ENCODE measurements at places on chromosomes 6 and 20.

- no peak for DNase-seq
Measured at GRCh38 chr20:2515203-2515602, 6.5 kb upstream of the ZNF343 start.

DNA sequence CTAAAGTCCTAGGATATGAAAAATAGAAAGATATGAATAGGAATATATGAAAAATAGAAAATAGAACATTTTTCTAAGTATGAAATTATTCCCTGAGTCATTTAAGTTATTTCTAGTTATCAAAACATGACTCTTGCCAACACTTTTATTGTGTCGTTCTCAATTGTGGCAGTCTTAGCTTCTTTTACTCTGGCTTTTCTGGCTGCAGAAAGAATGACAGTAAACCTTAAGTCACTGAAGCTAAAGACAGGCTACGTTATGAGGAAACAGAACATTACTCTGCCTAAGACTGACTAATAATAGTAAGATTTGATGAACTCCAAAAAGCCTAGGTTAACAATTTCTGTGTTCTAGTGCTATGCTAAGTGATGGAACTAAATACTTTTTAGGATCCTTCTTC lies 74.6 kb downstream of the AIG1 start:
- DNase-seq: no peak

DNA sequence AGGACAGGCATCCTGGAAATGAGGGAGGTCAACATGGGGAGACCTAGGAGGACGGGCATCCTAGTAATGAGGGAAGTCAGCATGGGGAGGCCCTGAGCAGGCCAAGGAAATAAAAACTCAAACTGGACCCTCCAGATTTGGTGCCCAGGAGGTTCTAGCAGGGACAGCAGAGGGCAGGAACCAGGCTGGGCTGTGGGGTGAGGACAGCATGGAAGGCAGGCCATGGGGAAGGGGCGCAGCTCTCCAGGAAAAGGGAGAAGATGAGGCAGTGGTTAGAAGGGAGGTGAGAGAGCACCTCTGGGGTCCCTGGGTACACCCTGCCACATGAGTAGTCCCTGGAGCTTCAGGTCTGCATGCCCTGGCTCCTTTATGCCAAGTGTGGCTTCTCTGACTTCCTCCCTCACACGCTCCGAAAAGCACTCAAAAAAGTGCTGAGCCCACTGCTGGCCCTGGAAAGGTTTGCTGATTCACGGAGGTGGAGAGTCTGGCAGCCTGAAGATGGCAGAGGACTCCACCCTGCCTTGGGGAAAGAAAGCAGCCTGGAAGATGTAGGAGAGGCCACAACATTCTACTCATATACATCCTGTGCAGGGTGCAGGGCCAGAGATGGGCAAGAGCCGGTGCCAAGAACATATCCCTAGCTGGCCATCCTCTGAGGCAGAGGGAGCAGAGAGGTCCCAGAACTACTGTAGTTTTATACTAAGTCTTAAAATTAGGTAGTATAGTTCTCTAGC lies 154.9 kb downstream of the MRPL14 start:
- no peak for DNase-seq

DNA sequence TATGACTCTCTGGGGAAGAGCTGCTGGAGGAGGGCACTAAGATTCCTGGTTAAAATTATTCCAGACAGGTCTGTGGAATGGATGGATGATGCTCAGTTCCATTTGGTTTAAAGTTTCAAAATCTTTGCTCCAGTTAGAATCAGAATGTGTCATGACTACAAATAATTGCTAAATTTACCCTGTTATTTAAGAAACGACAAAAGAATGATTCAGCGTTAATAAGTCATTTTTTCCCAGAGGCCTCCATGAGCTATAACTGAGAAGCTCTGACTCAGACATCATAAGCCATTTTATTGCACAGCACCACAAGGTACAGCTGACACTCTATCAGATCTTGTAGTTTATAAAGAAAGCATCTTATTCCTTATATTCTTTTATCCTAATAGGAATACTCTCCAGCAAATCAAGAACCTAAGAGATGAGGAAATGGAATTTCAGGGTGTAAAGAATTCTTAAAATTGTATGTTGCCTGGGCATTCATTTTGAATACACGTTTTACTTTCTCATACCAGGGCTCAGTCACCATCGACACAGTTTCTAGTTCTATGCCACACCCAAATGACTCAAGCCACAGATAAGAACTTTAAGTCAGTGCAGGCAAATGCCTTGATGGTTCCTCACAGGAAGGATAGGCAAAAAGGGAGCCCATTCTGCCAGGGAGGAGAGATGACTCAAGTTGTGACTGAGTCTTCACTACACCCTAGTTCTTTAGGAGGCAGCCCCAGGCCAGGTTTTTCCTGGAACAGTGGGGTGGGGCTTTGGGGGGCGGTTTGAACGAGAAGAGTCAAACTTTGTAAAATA lies 636.0 kb downstream of the MMUT start:
- DNase-seq: no peak

- DNase-seq: no peak
Measured at GRCh38 chr6:89071036-89071435, 9.5 kb upstream of the PNRC1 start.

DNA sequence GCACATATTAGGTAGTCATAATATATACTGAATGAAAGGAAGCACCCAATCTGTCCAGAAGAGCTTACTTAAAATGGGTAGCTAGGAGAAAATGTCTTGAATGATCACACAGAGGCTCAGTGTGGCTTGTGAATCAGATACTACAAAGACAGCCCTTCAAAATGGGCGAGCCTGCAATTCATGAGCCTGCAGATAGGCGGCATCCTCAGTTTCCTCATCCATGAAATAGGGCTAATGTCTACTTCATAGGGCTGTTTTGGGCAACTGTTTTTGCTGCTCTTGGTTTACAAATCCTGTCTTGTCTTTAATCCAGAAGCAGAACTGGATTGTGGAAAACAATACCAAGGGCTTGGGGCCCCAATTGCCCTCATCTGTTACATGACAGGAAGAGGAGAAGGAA lies 129.3 kb upstream of the KCNK16 start:
- DNase-seq: no peak

GRCh38 chr20:50920997-50921396 lies 10.2 kb downstream of the ADNP start:
- no peak for DNase-seq

DNA sequence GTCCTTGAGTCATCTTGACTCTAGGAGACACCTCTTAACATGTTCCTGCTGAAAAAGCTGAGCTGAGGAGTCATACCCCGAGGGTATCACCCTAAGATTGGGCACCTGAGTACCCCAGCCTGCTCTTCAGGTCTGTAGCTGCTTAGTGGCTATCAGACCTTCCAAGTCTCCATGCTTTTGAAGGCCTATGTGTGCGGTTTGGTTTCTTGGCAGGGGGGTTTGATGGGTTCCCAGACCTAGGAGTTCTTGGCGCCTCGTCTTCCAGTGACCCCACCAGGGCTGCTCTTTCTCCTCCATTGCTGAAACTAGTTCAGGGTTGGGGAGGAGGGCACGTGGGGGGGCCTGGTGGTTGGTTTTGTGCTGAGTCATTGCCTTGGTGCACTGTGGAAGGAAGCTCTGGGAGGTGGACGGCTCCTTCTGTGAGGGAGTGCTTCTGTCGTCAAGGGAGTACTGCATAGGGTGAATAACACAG lies 20.1 kb downstream of the IGF2R start:
- no peak for DNase-seq

DNA sequence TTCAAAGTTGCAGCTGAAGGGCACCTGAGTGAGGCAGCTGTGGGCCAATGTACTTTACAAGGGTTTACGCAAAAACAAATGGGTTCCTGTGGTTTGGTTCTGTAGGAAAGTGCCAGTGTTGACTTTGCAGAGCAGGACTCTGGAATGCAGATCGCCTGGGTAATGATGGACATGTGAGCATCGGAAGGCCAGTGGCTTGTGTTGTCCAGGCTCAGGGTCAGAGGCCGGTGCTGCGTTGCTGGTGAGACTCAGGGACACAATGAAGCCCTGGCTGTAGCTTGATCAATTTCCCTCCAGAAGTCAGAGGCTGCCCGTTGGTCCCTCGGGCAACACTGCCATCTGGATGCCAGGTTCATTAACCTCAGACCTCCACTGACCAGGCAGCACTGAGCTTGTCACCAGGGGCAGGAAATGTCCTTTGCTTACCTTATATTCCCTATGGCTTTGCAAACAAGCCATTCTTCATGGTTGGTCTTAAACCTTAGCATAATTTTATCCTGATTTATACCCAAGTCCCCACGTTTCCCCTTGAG lies 753.4 kb downstream of the QKI start:
- no peak for DNase-seq

- no peak for DNase-seq
Measured at GRCh38 chr6:6808915-6809314, 220.4 kb downstream of the LY86 start.

- DNase-seq: peak; percentile 61
Measured at GRCh38 chr20:45358282-45359068, 4.5 kb upstream of the SYS1 start.

DNA sequence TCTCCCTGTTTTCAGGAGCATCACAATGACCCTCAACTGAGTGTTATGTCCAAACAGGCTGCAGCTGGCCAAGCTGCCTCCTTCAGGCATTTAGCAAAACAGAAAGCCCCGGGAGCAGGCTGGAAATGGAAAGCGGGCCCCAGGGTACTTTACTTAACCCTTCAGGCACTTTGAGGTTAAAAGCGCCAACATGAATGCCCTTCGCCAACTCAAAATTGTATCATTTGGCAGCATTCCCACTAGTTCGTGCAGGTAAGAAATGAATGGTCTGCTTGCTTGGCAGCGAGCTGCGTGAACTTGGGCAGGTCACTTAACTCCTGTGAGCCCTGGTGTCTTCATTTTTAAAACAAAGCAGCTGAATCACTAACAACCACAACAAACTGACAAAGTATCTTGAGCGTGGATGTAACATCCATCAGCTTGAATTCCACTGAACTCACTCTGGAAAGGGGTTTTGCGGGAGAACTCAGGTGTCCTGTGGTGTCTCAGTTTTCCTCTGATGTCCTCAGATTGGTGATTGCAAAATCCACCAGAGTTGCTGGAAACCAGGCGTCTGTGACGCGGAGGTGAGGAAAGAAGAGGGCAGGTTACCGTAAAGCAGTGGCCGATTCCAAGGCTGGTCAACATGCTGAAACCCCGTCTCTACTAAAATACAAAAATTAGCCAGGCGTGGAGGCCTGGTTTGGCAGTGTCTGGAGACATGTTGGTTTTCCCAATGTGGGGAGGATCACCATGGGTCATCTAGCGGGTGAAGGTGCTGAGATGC lies 118.8 kb upstream of the ZNF217 start:
- no peak for DNase-seq

DNA sequence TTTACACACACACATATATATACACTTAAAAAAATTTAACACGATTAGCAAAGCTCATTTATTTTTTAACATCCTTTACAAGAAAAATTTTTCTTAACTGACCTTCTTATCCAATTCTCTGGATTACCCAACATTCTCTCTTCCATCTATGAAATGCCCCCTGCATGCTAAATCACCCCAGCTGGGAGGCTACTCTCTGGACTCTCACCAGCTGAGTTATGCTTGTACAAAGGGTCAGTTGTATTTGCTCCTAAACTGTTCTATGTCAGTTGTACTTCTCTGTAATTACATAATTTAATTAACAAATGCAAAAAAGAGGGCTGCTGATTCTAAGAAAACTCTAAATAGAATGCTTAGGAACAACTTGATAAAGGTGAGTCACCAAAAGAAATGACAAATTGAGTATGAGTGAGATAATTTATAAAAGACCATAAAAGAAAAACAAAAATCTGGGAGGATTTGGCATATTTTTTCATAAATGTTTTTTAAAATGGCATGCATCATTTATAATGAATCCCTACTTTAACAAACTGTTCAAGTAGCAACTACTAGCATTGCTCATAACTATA lies 120.5 kb downstream of the KIF13A start:
- DNase-seq: no peak

DNA sequence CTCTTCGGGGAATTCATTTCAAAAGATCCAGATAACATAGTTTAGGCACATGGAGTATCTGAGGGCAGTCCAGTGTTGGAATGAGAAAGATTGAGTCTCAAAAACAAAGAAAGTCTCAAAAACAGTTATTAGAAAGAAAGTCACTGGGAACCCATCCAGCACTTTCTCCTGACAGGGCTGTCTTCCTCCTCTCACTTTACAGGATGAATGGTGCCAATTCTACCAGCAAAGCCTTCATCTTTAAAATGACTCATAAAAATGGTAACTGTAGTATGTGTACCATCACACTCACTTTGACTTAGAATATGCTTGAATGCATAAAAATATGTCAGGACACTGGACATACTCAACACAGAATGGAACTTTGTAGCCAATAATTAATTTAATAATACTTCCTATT lies 71.3 kb downstream of the SLC22A3 start:
- DNase-seq: no peak

- no peak for DNase-seq
Measured at GRCh38 chr20:38271608-38272120, 11.1 kb upstream of the KIAA1755 start.

GRCh38 chr6:78700991-78701390 lies 166.4 kb upstream of the IRAK1BP1 start:
- DNase-seq: no peak

DNA sequence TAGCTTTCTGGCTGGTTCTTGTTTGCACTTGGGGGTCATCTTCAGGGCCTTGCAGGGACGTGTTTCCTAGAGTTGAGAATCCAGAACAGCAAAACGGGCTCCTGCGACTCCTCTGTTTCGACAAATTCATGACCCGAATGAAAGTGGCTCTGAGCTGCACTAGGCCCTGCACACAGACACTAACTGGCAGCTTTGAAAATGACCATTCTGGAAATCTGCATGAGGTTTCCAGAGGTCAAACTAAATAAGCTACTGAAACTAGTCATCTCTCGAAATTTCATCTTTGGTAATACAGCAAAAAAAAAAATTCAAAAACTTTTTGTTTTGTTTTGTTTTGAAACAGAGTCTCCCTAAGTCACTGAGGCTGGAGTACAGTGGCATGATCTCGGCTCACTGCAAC lies 15.5 kb upstream of the BMP7 start:
- DNase-seq: no peak

GRCh38 chr6:45327956-45328522 lies at the start of gene RUNX2:
Gene RUNX2, plus strand, starts transcription at chr6:45328330. Its CDS starts 397 bp downstream, at chr6:45328727.
- peak; percentile 66 for DNase-seq

GRCh38 chr6:52514514-52514913 lies 62.3 kb downstream of the TRAM2 start:
- DNase-seq: no peak

GRCh38 chr6:119620846-119621555 lies 271.4 kb upstream of the MAN1A1 start:
- no peak for DNase-seq

DNA sequence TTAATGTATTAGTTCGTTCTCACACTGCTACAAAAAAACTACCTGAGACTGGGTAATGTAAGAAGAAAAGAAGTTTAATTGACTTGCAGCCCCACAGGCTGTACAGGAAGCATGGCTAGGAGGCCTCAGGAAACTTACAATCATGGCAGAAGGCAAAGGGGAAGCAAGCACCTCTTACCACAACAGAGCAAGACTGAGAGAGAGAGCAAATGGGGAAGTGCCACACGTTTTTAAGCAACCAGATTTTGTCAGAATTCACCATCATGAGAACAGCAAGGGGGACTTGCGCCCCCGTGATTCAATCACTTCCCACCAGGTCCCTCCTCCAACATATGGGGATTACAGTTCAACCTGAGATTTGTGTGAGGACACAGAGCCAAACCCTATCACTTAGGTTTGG lies 70.8 kb upstream of the SRSF6 start:
- no peak for DNase-seq

Data from left hindlimb (tissue), 1 donor.